Head of caudate nucleus (tissue), 42 donors: ENCODE measurements at places on chromosomes 4 and X.
A peak's percentile ranks its signal among the peaks of the same experiment; 100 is the strongest.

GRCh38 chrX:27444093-27444908, 18.8 kb downstream of the PPP4R3C start:
- no peak for DNase-seq

- no peak for DNase-seq
Measured at GRCh38 chr4:101198682-101199339, 148.5 kb downstream of the PPP3CA start.

DNA sequence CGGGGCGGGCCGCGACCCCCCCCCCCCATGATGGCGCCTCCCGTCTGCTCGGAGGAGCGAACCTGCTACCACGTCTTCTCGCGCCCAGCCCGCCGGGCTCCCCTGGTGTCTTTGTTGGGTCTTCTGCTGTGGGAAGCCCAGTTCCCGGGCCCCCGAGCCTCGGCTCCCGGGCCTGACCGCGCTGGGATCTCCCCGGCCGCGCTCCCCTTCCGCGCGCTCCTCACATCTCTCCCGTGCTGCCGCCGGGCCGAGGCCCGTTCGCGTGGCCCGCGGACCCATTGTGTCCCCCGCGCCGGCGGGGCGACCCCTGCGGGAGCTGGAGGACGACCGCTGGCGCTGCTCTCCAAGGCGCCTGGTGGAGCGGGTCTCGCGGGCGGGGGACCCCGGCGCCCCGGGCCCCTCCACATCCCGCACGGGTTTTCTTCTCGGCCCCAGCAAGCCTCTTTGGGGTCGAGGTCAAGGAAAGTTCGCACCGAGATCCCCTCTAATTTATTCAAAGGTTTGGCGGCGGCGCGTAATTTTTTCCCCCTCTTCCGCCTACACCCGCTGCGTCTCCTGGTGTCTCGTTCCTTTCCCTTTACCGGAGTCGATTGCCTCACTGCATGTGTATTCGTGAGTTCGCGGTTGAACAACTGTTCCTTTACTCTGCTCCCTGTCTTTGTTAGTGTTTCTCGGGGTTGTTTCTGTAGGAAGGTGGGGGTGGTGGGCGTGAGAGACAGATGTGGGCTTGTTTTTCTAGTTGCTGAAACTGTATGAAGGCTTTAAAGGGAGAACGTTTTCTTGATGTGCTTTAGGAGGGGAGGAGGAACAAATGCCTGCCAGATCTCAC, 770 bp downstream of the SMAD1 start:
- DNase-seq = peak; percentile 62

DNA sequence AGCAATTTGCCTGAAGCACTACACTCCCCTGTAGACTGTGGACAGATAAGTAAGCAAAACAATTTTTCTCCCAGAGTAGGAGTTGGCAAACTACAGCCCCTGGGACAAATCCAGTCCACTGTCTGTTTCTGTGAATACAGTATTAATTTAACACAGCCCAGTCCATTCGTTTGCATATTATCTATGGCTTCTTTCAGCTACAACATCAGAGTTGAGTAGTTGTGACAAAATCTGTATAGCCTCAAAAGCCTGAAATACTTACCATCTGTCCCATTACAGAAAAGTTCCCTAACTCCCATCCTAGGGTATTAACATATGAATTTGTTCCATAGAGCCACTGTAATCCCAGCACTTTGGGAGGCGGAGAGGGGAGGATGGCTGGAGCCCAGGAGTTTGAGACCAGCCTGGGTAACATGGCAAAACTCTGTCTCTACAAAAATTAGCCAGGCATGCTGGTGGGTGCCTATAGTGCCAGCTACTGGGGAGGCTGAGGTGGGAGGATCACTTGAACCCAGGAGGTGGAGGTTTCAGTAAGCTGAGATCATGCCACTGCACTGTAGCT, 53.0 kb downstream of the AMELX start:
- no peak for DNase-seq

GRCh38 chr4:90061881-90062280, 65.3 kb upstream of the CCSER1 start:
- DNase-seq = no peak

DNA sequence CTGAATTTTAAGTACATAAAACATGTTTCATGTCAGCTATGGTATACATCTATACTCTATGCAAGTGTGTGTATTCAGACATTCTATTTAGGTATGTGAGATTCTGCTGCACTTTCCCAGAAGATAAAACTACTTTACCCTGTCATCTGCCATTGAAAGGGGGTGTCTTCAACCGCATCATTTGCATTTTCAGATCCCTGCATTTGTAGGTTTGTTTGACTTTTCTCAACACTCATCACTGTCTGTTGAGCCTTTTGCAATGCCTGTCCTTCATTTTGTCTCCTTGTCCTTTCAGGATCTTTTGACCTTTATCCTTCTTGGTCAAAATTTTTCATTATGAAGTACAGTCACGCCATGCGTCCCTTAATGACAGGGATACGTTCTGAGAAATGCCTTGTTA, 103.5 kb downstream of the TMA16 start:
- no peak for DNase-seq

DNA sequence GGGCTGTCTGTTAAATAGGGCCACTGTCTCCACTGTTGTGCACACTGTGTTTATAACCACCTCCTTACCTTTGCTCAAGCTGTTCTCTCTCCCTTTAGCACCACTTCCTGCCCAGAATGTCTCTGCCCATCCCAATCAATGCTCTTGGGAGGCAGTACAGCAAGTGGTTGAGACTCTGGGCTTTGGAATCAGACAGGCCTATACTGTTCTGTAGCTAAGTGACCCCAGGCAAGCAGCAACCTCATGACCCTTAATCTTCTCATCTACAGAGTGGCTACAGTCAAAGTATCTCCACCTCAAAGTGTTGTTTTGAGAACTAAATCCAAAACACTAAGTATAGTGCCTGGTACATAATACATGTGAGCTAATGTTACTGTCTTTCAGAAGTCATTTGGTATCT, 3.8 kb upstream of the TXK start:
- DNase-seq = no peak

DNA sequence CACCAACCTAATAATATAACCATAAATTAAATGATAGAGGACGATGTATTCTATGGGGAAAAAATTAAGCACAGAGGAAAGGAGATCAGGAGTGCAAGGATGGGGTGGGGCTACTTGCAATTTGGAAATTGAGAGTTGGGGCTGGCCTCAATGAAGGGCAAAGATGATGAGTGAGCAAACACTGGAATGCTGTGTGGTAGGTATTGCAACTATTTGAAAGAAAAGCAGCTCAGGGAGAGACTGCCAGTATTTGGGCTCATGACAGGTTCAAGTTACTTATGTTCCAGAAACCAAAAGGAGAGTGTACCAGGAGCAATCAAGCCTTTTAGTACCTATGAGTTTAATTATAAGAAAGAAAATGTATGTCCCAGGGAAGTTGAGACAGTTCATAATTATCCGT, 47.4 kb downstream of the ASIC5 start:
- no peak for DNase-seq

GRCh38 chr4:98958065-98958464, 29.1 kb upstream of the EIF4E start:
- DNase-seq = no peak

DNA sequence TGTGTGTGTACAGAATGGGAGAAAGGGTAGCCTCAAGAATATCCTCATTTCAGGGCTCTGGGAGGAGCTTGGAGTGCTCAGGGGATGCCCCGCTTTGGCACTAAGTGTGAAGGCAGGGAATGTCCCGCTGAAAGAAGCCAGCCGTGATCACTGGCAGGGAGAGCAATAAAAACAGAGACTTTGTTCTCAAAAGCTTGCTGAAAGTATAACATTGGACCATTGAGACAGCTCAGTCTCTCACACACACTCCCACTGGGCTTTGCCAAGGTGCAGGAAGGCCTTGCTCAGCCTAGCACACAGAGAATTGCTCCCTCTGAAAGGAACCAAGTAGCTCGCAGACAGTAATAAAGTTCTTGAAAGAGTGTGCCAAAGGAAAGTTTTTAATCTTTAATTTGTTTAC, 143.8 kb upstream of the SLITRK2 start:
- DNase-seq = peak; percentile 0
